ENCODE measurements at places on chromosomes 5 and 9.

DNA sequence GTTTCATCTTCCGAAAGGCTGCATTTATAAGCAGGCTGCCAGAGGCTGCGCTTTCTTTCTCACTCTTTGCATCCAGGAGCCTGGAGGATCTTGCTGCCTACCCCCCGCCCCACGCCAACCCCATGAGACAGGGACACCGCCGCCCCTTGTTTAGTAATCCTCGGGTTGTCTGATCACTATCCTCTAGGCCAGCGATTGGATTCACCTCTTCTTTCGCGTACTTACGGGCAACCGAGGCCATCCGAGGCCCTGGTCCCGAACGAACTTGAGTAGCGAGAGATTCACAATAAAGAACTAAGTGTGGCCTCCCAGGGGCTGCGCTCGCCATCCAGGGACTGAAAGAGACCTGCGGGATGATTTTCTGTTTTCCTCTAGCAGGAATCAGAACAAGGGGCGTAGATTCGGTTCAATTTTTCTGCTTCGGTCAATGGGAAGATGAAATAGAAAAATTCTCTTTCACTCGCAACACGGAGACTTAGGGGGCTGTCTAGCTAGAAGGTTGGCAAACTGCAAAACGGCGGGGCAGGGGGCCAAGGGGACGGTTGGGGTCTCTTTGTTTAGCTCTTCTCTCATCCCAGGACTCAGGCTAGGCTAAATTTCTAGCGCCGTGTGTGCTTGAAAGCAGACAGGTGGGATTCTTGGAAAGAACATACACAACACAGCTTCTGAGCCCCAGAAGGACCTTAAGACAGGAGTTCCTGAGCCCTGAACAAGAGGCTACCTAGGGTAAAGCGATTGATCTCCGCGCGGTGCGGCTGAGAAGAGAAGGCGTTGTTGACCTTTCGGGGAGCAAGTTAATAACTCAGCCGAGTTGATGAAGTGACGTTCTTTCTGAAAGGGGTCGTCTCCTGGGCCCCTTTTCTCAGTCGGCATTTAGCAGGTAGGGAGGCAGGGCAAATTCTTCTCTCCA lies 5.8 kb upstream of the ISL1 start:
- no peak for DNase-seq

- DNase-seq: no peak
Measured at GRCh38 chr5:149036168-149036567, 26.7 kb downstream of the SH3TC2 start.

DNA sequence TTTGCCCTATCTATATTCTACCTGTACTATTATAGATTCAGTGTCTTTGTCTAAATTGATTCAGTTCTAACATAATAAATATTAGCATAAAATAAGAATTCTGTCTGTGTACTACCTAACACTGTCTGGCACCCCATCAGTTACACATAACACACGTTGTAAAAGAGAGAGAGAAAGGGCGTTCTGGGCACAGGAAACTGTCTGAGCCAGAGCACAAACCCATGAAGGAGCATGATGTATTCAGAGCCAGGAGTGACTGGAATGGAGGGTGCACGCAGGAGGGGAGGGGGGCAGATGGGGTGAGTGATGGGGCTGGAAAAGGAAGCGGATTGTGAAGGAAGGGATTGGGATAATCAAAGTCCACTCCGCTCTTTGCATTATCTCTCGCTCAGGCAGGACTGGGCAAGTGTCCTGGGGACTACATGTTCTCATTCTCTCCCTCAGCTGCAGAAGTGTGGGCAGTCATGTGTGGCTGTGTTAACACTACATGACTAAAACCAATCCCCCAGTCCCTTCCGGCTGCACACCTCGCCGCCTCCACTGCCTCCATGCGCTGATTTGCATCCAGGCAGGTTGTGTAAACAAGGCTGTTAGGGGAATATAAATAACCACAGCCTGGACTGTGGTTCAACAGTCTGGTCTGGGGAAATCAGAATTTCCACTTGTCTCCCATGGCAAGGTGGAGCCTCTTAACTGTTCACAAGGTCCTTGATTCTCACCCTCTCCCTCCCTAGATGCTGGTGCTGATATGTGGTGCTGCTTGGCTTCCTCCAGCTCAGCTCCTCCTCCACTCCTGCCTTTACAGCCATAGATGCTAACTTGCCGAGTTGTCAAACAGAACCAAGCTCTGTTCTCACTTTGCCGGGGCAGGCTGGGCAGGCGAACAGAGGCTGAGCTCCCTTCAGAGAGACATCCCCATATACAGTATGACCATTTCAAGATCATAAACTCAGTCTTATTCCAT lies 367.5 kb upstream of the BRINP1 start:
- DNase-seq: no peak

DNA sequence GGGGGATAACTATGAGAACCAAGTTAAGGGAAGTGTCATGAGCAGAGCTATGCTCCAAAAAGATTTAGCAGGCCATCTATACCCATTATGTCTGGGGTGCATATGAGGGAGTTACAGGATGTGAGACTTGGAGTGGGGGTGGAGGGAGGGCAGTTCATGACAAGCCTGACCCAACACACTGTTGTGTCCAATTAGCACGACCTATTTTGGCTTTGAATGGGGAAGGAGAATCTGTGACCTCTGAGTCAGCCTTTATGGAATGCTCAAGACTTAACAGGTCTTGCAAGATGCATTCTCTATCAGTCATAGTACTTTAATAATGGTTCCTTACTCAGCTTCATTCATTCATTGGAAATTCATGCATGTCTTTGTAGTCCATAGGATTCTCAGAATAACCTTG lies 71.7 kb downstream of the GRIA1 start:
- no peak for DNase-seq

GRCh38 chr5:137575847-137576246 lies 76.7 kb upstream of the SPOCK1 start:
- DNase-seq: no peak

- DNase-seq: no peak
Measured at GRCh38 chr5:115486728-115487127, 57.8 kb downstream of the FEM1C start.

GRCh38 chr5:93736284-93736683 lies 5.1 kb downstream of the POU5F2 start:
- DNase-seq: no peak

DNA sequence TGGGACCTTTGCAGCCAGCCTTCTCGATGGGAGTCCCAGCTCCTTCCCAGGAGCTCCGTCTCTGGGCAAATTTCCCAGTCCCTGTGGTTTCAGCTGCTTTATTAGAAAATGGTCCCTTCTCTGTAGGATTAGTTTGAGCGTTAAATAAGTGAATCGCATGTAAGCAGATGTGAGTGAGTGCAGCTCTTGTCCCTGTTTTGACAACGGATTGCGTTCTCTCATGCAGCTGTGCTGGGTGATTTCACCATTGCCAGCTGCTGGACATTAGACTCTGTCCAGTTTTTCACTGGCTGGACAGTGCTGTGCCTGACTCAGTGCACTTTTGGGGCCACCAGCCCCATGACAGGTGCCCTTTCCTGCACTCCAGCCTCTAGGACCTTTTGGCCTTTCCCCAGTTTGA lies 11.6 kb upstream of the CEL start:
- DNase-seq: no peak

- no peak for DNase-seq
Measured at GRCh38 chr9:27117489-27118135, 8.6 kb downstream of the TEK start.

DNA sequence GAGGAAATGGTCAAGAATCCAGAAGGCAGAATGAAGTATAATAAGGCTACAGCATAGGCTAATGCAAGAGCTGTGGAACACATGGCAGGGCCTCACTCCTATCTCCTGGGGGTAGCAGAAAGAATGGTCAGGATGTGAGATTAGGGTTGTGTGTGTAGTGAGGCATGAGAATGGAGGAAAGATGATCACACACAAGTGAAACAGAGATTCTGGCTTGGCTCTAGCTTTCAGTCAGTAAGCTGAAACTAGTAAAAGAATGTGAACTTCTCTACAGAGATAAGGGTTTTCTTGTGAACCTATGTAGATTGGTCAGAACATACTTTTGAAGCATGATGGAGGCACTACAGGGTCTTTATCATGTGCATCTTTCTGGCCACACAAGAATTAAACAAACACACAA lies 298.8 kb downstream of the ASTN2 start:
- DNase-seq: no peak

GRCh38 chr9:115106642-115107041 lies 11.3 kb downstream of the TNC start:
- no peak for DNase-seq

GRCh38 chr5:103943230-103943629 lies 380.6 kb upstream of the NUDT12 start:
- no peak for DNase-seq

DNA sequence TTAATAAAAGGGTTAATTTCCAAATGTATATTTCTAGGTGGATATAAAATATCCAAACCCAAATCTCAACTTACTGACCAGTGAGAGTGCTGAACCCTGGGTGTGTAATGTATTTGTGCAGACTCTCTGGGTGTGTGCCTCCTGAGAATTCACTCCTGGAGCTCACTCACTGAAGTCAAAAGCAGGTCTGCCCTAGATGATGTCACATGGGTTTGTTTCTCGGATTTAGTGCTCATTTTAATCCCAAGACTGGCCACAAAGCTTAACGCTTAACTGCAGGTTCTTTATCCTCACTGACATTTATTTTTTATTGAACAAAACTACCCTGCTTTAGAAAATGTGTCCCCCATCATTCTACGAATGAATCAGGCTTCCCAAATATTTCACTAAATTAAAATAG lies 179.4 kb downstream of the PPP2R2B start:
- DNase-seq: no peak

DNA sequence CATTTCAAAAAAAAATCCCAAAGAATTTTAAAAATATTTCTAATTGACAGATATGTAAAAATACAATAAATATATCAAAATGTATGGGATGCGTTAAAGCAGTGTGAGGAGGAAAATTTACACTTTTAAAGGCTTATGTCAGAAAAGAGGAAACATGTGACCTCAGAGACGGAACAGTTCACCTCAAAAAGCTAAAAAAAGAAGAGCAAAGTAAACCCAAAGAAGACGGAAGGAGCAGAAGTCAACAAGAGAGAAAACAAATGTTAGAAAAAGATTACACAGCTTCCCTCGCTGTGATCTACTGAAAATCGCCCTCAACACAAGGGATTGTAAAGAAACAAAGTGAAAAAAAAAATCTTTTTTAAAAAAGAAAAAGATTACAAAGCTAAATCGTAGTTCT lies 186.9 kb downstream of the AUH start:
- no peak for DNase-seq

- no peak for DNase-seq
Measured at GRCh38 chr9:133799106-133799505, 61.0 kb upstream of the SARDH start.

- DNase-seq: no peak
Measured at GRCh38 chr5:113612060-113612496, 98.6 kb downstream of the YTHDC2 start.

DNA sequence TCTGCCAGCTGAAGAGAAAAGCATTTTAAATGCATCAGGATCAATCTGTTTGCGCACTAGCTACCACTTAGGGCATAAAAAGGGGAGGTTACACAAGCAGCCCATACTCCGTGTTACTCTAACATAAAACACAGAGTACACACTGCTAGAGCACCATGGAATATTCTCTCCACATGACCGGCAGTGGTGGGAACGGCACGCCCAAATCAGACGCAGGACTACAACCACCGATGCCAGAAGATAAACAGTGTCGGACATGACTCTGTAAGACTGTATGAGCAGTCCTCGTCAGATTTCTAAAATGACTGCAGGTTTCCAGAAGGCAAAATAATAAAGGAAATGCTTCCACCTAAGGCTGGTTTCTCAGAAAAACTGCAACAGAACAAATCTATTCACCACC lies 40.0 kb downstream of the CDK5RAP2 start:
- DNase-seq: no peak

DNA sequence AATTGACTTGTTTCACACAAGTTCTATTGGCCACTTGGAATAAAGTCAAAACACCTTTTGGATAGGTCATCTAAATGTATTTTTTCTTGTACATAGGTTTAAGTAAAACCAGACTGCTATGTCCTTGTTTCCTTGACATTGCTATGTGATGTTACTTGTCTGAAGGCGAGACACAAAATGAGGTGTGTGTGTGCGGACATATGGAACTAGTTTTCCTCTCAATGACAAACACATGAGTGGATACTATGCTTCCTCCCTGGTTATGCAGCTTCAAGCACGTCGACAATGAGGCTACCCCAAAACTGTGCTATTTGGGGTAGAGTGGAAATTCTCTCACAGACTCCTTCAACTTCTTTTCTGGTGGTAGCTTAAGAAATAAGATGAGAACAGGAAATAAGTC lies 276.8 kb downstream of the GAS1 start:
- DNase-seq: no peak

- no peak for DNase-seq
Measured at GRCh38 chr9:73806876-73807275, 655.2 kb downstream of the ANXA1 start.

DNA sequence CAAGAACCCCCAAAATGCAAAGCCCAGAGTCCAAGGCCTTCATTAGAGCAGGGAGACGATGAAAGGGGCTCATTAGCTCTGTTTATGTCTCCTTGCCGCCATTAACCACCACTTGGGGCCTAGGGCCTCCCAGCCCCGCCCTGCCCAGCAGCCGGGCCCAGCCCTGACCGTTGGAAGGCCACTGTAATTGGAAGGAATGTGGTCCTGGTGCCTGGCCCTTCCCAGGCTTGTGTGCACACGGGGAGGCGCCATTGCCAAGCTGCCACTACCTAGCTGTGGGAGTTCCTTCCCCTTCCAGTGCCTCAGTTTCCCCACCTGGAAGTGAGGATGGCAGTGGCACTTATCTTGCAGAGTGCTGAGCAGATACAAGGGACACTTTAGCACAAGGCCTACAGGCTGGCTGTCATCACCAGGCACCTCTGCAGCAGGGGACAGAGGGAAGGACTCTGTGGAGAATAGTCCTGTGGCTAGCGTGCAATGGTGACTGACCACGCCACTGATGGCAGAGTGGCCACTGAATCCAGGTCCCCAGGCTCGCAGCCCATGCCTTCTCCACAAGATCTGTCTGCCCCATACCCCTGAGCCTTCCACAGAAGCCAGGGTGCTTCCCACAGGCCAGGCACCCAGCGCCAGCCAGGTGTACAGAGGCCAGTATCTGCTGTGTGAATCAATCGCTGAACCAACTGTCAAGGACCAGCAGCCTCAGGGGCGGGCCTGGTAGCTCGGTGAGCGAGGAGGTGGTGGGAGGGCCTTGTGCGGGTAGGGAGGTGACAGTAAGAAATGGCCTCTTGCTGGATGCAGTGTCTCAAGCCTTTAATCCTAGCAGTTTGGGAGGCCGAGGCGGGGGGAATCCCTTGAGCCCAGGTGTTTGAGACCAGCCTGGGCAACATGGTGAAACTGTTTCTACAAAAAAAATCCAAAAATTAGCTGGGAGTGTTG lies 20.8 kb downstream of the GBGT1 start:
- no peak for DNase-seq

DNA sequence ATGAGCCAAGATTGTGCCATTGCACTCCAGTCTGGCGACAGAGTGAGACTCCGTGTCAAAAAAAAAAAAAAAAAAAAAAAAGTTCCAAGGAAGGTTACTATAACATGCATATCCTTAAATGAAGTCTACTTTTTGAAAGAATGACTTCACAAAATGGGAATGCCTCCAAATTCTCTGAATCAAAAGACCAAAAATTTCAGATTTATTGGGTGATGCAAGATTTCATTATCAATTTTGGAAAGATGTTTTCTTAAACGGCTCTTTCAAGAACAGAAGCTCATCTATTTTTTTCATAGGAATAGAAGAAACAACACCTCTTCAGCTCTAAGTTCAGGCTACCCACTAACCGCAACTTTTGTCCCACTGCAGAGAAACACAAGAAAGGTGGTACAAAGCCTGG lies 69.9 kb downstream of the AUH start:
- DNase-seq: no peak

- no peak for DNase-seq
Measured at GRCh38 chr9:100087218-100087617, 11.6 kb downstream of the ERP44 start.

GRCh38 chr5:10684303-10685086 lies 76.5 kb downstream of the DAP start:
- DNase-seq: no peak

GRCh38 chr9:75230469-75230868 lies 142.2 kb downstream of the OSTF1 start:
- no peak for DNase-seq

Measured in stimulated activated CD8-positive, alpha-beta memory T cell treated with anti-CD3 and anti-CD28 coated beads, Interleukin-2, amount 100 ng/mL, for 1 hour (primary cell).